ENCODE measurements at places on chromosomes 7 and 10. TPM values are rescaled to one million over a fixed set of nuclear protein-coding genes. Genes with fewer than 3 reads are reported as not detected.

WDR86 gene
- 0.85 TPM for total RNA-seq

THNSL1 gene
- 8.8 TPM for total RNA-seq

PON3 gene
- total RNA-seq = not detected

- H3K36me3 ChIP-seq = no peaks in the 10 kb centered on the region
- H3K27ac ChIP-seq = no peak overlapping the region
- H3K4me3 ChIP-seq = no peak overlapping the region
- no peaks in the 10 kb centered on the region for H3K4me1 ChIP-seq
These were observed 40.4 kb upstream of the SMIM30 start for GRCh38 chr7:113158756-113159155.

DNA sequence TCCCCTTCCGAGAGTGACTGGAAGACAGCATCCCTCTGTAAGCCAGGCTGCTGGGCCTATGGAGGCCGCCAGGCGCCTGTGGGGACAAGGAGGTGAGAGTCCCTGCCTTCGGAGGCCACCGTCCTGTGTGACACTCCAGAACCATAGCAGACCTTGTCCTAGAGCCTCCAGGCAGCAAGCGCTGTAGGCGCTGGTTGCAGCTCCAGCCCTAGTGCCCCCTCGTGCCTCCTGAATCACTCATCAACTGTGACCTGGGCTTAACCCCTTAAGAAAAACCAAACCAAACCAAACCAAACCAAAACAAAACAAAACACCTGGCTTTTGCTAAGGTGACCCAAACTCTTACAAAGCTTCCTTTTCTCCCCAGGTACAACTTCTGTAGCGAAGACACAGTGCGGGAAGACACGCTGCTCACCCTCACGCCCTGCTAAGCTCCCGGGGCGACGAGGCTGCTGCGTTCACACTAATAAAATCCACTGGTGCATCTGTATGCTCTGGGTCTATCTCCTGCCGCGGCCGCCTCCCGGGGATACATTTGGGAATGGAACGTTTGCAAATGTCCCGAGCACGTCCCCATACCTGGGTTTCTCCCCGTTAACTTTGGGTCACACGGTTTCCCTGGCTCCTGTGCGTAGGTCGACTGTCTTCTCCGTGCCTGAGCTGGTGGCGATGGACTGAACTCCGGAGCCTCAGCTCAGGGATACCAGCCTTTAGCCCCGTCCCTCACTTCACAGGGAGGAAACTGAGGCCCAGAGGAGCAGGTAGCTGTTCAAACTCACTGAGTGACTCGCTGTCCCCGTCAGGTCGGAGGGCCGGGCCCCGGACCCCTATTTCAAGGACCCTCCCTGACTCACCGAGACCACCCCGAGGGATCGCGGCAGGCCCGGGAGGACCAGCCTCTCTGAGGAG lies 11.8 kb upstream of the PNLIPRP2 start:
- H3K4me1 ChIP-seq = peaks cover 2% of the 10 kb centered on the region
- H3K36me3 ChIP-seq = no peaks in the 10 kb centered on the region
- H3K27ac ChIP-seq = no peak overlapping the region
- no peak for DNase-seq
- H3K4me3 ChIP-seq = no peak overlapping the region

DNA sequence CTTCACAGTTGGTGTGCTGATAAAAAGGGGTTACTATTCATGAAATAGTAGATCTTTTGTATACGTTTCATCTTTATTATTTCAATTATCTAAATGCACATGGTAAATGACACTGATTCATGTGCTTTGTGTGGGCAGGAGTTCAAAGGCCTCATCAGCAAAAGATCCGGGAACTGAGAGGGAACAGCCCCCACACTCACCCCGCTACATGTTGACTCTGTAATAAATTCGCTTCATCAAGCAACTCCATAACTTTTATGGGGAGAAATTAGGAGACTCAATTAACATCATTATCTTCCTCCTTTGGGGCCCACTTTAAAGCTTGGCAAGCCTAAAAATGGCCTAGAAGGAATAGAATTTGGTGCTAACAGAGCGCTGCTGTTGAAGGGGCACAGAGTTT lies 250.7 kb upstream of the BMPER start:
- no peak for DNase-seq
- no peaks in the 10 kb centered on the region for H3K4me1 ChIP-seq
- H3K27ac ChIP-seq = no peak overlapping the region
- H3K36me3 ChIP-seq = peaks cover 18% of the 10 kb centered on the region
- H3K27me3 ChIP-seq = no peaks in the 10 kb centered on the region
- no peak overlapping the region for H3K4me3 ChIP-seq

GRCh38 chr7:151148319-151149259 lies 18.9 kb downstream of the GBX1 start:
- no peak overlapping the region for H3K4me3 ChIP-seq
- no peaks in the 10 kb centered on the region for H3K4me1 ChIP-seq
- H3K27me3 ChIP-seq = peaks cover 3% of the 10 kb centered on the region
- no peaks in the 10 kb centered on the region for H3K36me3 ChIP-seq
- H3K27ac ChIP-seq = no peak overlapping the region
- no peak for DNase-seq

- H3K4me3 ChIP-seq = no peak overlapping the region
- peaks cover 5% of the 10 kb centered on the region for H3K27me3 ChIP-seq
- no peak overlapping the region for H3K27ac ChIP-seq
- no peak for DNase-seq
- no peaks in the 10 kb centered on the region for H3K36me3 ChIP-seq
These were observed 393.0 kb downstream of the PHTF2 start for GRCh38 chr7:78191475-78192079.

DNA sequence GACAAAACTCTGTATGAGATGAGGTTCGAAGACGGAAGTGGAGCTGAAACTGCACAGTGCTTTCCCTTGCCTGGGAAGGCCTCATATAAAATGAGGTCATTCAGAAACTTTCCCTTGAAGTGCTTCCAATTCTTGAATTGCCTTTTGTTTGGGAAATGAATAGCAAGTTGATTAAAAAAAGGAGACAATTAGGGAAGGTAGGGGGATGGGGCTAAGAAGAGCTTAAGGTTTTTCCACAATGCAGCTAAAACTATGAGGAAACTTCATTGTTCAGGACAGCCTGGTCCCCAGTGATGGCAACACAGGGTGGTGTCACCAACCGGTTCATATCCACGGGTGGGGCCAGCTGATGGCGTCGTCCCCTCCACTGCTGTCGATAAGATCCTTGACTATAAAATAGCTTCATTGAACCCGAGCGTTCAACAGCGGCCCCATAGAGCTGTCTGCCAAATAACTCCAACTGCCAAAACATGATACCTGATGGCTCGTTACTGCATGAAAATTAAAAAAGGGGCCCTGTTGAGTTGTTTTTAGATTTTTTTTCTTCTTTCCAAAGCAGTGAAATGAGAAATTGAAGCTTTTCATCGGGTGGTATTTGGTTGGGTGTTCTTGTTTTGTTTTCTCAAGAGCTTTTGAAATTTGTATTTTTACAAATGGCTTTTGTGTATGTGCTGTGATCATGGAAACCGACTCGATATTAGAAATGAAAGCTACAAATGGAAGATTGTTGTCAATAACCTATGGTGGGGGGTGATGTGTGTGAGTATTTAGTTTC lies 2.8 kb upstream of the CELF2 start:
- H3K27me3 ChIP-seq = peaks cover 41% of the 10 kb centered on the region
- no peak for DNase-seq
- no peaks in the 10 kb centered on the region for H3K36me3 ChIP-seq
- H3K27ac ChIP-seq = no peak overlapping the region

- H3K4me3 ChIP-seq = no peak overlapping the region
- H3K27me3 ChIP-seq = no peaks in the 10 kb centered on the region
- no peak for DNase-seq
- H3K36me3 ChIP-seq = no peaks in the 10 kb centered on the region
- no peaks in the 10 kb centered on the region for H3K4me1 ChIP-seq
These were observed 1188.5 kb downstream of the NXPH1 start for GRCh38 chr7:9621927-9622326.

DNA sequence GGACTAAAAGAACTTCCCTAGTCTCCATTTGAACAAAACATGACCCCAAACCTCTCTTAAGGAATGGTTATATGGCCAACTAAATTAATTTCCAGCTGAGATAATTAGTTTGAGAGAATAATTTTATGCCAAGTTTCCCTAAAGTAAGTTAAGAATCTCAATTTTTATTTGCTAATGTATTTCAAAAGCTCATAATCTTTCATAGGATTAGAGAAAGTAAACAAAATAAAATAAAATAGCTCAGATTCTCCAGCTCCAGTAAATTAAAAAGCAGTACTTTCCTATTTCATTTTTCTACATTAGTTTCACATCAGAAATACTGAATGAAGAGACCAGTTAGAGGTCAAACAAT lies 44.4 kb downstream of the ENO4 start:
- peaks cover 24% of the 10 kb centered on the region for H3K27me3 ChIP-seq
- H3K4me3 ChIP-seq = no peak overlapping the region
- no peak overlapping the region for H3K27ac ChIP-seq
- no peaks in the 10 kb centered on the region for H3K4me1 ChIP-seq
- no peaks in the 10 kb centered on the region for H3K36me3 ChIP-seq

DNA sequence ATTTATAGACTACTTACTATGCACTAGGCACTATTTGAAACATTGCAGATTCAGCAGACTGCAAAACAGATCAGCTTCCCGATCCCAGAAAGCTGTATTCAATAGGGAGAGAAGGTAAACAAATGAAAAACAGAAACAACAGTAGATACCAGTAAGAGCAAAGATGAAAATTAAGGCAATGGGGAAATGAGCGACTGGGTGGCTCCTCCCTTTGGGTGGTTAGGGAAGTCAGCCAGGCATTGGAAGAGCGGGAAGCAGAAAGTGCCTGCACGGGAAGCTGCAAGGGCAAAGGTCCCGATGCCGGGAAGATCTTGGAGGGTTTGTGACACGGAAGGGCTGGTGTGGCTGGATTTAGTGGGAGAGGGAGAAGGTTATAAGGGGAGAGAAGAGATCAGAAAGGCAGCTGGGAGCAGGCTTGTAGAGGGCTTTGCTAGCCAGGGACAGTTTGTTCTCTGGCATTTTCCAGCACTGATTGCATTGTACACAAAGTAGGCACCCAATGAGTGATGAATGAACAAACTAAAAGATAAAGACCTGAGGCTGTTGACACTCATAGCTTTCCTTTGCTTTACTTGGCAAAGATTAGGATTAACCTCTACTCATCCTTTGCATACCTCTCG lies 67.8 kb downstream of the NAMPT start:
- no peak for DNase-seq
- H3K27me3 ChIP-seq = peaks cover 4% of the 10 kb centered on the region
- H3K4me1 ChIP-seq = no peaks in the 10 kb centered on the region
- no peaks in the 10 kb centered on the region for H3K36me3 ChIP-seq

Data from naive thymus-derived CD8-positive, alpha-beta T cell (primary cell).